ENCODE measurements at places on chromosomes 11 and 22. TPM values are rescaled to one million over a fixed set of nuclear protein-coding genes. Genes with fewer than 3 reads are reported as not detected.
A peak's percentile ranks its signal among the peaks of the same experiment; 100 is the strongest.

Gene LMNTD2
- 0.67 TPM for polyA plus RNA-seq

Gene STX5
- polyA plus RNA-seq, result 34.8 TPM

Gene ZC3H12C
- polyA plus RNA-seq, result 1.1 TPM

DNA sequence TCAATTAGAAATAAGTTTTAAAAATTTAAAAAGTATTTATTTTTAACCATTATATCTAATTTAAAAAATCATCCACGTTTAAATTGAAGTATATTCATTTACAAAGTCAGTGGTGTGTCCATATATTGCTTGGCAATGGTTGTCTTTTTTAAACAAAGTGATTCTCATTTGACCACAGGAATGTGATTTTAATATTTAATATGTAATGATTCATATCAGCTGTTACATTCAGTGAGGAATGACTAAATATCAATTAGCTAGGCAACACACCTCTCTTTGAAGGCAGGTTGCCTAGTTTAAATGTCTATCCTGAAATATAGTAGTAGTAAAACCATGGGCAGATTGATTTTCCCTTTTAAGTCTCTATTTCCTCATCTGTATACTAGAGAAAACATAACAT is 392.2 kb upstream of the CCDC179 start:
- H3K36me3 ChIP-seq, result no peaks in the 10 kb centered on the region
- H3K27me3 ChIP-seq, result no peaks in the 10 kb centered on the region
- no peak overlapping the region for H3K4me3 ChIP-seq
- no peaks in the 10 kb centered on the region for H3K4me1 ChIP-seq
- no peak for DNase-seq

DNA sequence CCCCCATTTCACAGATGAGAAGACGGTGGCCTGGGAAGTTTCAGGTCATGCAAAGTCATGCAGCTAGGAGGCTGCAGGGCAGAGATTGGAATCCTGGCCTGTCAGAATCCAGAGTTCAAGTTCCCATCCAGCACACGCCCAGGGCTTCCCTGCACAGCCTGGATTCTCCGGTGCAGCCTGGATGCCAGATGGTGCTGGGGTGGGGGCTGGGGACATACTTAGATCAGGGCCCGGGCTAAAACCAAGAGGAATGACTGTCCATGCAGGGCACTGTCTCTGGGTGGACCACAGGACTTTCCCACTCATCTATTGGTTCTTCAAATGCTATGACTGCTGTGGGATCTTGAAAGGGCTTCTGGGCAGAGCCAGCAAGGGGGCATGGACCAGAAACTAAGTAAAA is 24.6 kb downstream of the LMO1 start:
- H3K36me3 ChIP-seq, result no peaks in the 10 kb centered on the region
- H3K4me3 ChIP-seq, result no peak overlapping the region
- no peak overlapping the region for H3K27ac ChIP-seq
- H3K27me3 ChIP-seq, result no peaks in the 10 kb centered on the region

DNA sequence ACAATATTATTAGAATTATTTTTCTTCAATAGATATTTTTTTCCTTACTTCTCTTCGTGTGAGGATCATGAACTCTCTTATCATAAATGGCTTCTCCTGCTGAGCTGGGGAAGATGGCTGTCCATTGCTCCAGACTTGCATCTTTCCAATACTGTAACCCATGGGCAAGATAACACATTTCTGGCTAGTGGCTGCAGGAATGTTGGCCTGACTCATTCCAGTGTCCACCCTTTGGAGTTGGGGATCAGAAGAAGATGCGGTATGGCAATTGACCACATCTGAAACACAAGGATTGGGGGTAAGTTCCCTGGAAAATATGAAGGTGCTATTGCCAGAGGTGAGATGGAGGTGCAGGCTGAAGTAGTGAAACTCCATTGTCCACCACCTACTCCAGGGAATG is 92.8 kb downstream of the FAR1 start:
- no peaks in the 10 kb centered on the region for H3K4me1 ChIP-seq
- DNase-seq, result no peak
- no peaks in the 10 kb centered on the region for H3K27me3 ChIP-seq
- H3K27ac ChIP-seq, result no peak overlapping the region

- H3K27ac ChIP-seq, result no peak overlapping the region
- H3K4me3 ChIP-seq, result no peak overlapping the region
- H3K27me3 ChIP-seq, result no peaks in the 10 kb centered on the region
These were observed 315.6 kb downstream of the RAB38 start for GRCh38 chr11:87859636-87860035.

DNA sequence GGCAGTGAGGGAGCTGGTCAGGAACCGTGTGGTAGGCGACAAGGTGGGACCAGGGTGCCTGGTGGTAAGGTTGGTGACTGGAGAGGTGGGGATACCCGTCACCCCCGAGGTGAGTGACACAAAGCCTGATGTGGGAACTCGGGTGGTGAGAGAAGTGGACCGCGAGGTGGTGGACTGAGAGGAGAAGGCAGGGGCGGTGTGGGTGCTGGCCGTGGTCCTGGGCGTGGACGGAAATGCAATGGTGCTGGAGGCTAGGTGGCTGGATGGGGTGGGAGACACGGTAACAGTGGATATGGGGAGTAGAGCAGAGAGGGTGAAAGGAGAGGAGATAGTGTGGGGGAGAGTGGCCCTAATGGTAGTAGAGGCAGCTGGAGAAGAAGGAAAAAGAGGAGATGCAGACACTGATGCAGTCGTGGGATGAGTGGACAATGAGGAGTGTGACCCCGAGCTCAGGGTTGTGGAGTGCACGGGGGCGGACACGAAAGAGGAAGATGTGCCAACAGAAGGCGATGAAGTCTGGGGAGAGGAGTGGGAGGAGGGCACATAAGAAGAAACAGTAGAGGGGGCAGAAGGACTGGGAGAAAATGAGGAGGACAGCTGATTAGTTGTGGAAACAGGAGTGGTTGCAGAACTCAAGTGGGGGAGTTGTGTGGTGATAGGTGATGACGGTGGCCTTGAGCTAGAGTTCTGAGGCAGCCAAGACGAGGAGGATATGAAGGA is 20.5 kb downstream of the MUC6 start:
- no peaks in the 10 kb centered on the region for H3K4me1 ChIP-seq
- H3K27me3 ChIP-seq, result no peaks in the 10 kb centered on the region
- no peak overlapping the region for H3K4me3 ChIP-seq
- no peak overlapping the region for H3K27ac ChIP-seq
- DNase-seq, result no peak

- H3K27ac ChIP-seq, result no peak overlapping the region
- no peaks in the 10 kb centered on the region for H3K4me1 ChIP-seq
- H3K36me3 ChIP-seq, result no peaks in the 10 kb centered on the region
These were observed 80.3 kb downstream of the CASP12 start for GRCh38 chr11:104817973-104818372.

Gene TUB
- not detected for polyA plus RNA-seq

GRCh38 chr11:134583397-134583990 is 171.5 kb upstream of the B3GAT1 start:
- H3K27ac ChIP-seq, result no peak overlapping the region
- no peaks in the 10 kb centered on the region for H3K36me3 ChIP-seq
- peaks cover 60% of the 10 kb centered on the region for H3K4me1 ChIP-seq
- H3K27me3 ChIP-seq, result no peaks in the 10 kb centered on the region
- peak; percentile 35 for DNase-seq

Gene SOX10
- not detected for polyA plus RNA-seq

All from CD14-positive monocyte (primary cell).